ENCODE measurements at places on chromosomes 3 and 15.

DNA sequence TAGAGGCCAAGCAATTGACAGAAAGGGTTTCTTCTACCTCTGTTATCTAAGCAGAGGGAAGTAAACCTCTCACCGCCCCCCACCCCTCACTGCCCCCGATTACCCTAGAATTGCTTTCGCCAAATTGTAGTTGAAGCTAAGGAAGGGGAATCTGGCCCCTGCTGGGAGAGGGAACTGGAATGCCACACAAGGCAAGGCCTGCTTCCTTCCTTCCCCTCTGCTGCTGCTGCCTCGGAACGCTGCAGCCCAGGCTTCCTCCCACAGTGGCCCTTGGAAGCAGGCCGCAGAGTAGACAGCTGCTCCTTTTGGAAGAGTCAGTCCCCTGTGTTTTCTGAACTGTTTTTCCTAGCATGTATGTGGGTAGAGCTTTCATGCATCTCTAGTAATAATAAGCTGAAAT, 21.6 kb downstream of the RLBP1 start:
- DNase-seq = no peak

GRCh38 chr3:170469151-170470062, 50.7 kb downstream of the CLDN11 start:
- DNase-seq = no peak

- peak; percentile 9 for DNase-seq
Measured at GRCh38 chr3:128784232-128784631, 58.2 kb downstream of the RAB7A start.

DNA sequence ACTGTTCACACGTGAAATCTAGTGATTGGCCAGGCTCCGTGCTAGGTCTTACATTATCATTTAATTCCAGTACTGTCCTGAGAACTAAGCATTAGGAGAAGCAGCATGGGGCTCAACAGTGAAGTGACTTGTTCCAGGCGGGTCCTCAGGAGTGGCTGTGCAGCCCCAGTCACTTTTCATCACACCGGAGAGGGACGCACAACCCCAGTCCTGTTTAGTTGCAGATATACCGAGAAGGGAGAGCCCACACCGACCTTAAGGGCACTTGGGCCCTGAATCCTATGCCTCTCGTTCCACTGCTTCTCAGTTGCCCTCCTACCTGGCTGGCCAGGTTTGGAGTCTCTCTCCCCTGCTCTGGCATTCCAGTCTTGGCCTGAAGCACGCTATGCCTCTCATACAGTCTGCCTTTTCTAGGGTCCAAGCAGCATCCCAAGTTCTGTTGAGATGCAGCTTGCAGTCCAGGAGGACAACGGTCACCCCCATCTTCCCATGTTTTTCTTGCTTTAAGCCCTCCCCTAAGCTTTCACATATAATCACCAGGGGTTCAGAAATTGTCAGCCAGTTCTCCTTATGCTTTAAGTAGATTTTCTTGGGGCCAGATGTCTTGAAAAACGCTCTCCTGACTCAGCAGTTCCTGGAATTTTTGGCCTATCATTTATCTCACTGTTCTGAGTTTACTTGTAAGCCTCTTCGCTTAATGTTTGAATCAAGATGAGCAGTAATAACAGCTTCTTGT, 10.1 kb downstream of the FAM131A start:
- DNase-seq = no peak

GRCh38 chr15:49101536-49101935, 53.9 kb downstream of the COPS2 start:
- no peak for DNase-seq

All from NCI-H1694 (cell line).